Calu3 (cell line): ENCODE measurements at places on chromosomes 13 and 19.
A peak's percentile ranks its signal among the peaks of the same experiment; 100 is the strongest.

DNA sequence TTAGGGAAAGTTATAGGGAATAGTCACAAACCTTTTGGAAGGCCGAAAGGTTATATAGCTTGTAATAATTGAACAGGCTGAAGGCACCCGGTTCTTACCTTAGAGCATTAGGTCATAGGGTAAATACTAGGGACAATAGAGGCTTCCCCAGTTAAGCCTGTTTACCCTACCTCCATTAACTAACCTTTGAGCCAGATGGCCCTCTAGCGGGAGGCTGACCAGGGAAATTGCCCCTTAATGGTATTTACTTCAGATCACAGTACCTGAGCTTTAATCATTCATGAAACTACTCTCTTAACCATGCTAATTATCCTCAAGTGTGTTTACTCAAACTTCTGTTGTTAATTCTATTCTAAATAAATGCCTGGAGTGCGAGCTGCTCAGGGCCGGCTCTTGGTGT is 20.4 kb upstream of the ZNF83 start:
- no peak for DNase-seq

DNA sequence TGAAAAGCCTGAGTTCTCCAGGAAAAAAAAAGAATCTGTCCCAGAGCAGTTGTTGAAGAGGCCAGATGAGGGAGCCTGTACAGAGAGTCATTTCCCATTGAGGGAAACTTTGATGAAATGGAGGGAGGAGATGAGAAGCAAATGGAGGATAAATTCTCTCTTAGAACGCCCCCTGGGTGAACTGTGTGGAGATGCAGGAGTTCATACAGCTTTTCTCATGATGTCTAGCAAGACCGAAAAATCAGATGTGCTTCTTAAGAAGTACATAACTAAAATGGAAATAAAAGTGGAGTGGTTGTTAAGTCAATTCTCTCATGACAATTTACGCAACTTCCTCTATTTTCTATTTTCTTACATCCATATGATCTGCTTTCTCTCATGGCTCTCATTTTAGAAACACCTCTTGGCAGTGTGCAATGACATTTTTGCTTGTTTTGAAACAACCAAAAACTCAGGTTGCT is 1263.1 kb downstream of the PCDH9 start:
- DNase-seq: no peak

GRCh38 chr19:46841458-46842083 is 9.1 kb downstream of the AP2S1 start:
- DNase-seq: peak; percentile 40

DNA sequence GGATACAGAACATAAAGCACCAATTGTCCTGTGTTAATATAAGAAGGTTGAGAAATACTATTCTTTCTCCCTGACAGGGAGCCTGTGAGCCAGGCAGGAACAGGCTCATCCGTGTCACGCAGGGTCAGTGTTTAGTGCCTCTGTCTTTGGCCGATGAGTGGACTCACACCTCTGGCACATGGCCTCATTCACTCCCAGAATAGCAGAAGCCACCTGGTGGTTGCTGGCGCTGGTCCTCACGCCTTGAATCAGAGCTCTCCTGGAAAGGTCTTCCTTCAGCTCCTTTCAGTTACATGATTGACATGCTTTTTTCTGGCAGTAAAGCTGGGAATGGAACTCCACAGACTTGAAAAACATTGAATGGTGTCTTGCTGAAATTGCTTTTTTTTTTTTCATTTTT is 28.1 kb upstream of the SIAH3 start:
- peak; percentile 43 for DNase-seq

DNA sequence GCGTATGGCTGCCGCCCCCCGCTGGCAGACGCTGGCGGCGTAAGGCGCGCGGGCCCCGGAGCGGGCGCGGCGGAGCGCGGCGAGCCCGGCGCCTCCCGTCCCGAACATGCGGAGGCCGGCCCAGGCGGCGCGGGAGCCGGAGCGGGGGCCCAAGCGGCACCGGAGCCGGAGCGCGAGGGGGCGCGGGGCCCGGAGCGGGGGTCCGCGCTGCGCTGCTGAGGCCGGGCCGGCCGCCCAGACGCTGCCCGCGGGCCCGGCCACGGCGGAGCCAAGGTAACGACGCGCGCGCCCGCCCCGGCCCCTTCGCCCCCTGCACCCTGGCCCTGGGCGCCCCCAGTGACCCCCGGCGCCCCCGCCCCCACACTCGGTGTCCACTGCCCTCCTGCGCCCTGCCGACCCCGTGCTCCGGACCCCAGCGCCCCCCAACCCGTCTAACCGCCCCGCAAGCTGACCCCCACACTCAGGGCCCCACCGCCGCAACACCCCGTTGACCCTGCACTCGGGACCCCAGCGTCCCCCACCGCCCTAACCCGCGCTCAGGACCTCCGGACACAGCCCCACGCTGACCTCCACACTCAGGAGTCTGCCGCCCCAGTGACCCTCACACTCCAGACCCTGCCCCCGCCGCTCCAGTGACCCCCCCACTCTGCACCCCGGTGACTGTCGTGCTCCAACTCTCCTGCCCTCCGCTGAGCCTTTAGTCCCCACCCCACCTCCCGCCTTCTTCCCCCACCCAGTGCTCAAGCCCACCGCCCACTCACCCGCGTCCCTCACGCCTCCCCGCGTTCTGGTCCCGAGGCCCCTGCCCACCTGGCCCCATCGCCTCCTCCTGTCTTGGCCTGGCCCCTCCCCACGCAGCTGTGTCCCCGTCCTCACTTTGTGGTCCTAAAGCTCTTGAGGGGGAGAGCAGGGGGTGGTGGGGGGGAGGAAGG is at the start of gene CSNK1G2:
CSNK1G2 (plus strand) TSS at position 27 of the 932 bp plus-strand sequence. CDS start 28,601 bp downstream, outside the sequence.
- DNase-seq: no peak

DNA sequence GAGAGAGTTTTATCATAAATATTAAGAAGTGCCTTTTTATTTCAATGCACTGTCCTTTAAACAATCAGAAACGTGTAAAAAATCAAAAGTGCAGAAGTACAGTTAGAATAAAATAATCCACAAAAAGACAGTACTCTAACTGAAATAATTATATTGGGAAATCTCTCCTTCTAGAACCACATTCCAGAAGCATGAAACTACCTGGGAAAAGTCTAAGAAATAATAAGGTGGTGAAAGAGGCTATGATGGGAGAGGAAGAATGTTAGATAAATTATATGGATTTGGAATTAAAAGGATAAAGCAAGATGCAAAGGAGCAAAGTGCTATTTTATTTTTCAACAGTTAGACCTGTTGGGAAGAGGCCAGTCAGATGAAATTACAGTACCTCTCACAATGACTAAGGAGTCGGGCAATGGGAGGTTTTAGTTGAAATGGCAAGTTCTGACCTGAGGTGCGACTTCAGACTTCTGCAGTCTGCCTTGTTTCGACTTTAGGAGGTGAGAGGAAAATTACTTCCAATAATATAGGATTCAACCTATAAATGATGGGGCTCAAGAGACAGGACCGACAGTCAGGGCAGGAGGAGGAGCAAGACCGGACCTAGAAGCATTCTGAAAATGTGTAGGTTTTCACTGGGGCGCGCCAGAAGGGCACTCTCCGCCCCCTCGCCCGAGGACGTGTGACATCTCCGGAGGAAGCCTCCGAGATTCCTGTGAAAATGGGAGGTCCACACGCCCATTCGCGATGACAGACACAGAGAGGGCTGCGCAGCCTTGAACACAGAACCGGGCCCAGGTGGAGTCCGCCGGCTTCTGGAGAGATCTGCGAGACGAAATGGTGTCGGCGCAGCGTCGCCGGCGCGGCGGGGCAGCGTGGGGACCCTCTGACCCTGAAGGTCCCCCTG is 717 bp downstream of the SPRYD7 start:
- peak; percentile 8 for DNase-seq

DNA sequence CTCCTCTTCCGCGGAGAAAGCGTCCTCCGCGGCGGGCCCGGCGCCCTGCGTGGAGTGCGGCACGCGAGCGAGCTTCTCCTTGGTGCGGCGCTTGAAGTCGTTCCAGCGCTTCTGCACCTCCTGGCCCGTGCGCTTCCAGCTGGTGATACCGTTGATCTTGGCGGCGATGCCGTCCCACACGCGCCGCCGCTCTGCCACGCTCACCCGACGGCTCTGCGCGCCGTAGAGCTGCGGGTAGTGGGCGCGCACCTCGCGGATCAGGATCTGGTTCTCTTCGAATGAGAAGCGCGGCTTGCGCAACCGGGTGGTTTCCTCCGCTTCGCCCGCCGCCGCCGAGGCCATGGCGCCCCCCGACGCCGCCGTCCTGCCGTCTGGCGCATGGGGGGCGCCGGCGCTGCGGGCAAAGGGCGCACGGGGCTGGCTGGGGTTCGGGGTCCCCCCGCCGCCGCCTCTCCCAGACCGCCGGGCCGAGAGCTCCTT is 941 bp downstream of the MYPOP start:
- DNase-seq: no peak
